Effector CD8-positive, alpha-beta T cell (primary cell): ENCODE measurements at places on chromosomes 3 and 15.

DNA sequence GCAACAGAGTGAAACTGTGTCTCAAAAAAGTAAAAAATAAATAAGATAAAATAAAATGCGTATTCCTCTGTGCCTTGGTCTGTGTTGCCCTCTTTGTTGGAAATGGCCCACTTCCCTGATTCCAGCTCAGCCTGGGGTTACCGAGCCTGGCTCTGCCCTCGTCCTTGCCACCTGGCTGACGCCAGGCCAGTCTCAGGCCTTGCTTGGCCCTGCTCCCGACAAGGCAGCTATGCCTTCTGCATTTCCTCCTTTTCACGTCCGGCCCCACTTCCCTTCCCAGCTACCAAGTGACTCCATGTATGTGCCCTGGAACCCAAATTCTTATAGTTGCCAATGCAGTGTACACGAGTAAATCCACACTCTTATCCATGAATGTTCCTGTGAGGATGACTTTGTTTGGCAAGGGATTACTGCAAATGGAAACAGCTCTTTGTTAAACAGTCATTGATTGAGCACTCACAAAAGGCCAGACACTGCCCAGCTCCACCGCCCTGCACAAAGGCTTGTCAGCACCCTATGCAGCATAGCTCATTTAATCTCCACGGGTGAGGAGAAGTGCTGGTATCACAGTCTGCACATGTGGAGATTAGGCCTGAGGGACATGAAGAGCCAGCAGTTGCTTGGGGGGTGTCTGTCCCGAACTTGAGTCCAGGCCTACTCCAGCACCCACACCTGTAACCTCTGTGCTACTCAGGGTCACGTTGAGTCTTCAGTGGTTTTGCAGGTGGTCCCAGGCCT, 25.1 kb downstream of the SPSB4 start:
- DNase-seq, result no peak

GRCh38 chr3:27425896-27426565, 56.8 kb upstream of the NEK10 start:
- DNase-seq, result no peak

- DNase-seq, result no peak
These were observed 6.8 kb upstream of the ANKRD28 start for GRCh38 chr3:15804553-15805095.

DNA sequence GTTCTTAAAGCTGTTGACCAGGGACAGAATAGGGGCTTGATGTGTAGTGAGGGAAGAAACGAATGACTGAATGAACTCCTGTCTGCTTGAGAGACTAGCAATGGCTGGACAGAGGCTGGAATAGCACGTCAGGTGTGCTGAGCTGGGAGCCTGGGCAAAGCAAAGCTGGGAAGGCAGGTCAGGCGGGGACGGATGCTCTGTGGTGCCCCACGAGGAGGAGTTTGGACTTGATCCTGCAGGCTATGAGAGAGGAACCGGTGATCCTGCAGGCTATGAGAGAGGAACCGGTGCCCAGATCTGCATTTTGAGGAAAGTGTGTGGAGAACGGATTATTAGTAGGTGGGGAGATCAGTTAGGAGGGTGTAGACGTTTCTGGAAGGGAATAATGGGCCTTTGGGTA, 31.3 kb upstream of the PSTPIP1 start:
- DNase-seq, result no peak

DNA sequence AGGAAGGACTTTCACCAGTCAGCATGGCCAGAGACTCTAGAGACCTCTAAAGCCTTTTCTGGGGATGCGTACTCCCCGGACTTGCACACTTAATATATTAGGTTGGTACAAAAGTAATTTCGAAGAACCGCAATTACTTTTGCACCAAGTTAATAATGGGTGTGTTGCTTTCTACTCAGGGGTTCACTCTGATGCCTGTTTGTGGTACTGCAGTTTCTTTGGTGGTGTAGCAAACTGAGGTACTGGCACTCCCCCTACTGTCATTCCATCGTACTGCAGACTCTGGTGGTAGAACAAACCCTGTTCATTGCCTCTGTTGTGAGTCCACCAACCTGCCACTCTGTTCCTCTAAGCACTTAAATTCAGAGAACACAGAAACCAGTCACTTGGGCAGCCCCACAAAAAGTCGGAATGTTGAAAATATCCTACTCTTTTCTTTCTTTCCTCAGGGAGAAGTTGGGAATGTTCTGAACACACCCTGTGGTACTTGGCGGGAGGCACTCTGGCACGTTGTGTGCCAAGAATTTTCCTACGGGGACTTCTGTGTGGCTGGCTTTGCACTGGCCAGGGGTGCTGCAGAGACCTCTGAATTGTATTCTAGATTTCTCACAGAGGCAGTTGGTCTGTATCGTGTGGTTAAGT, 46.3 kb downstream of the GABRG3 start:
- DNase-seq, result no peak
